H9 (cell line): ENCODE measurements at places on chromosomes 2 and 18.

DNA sequence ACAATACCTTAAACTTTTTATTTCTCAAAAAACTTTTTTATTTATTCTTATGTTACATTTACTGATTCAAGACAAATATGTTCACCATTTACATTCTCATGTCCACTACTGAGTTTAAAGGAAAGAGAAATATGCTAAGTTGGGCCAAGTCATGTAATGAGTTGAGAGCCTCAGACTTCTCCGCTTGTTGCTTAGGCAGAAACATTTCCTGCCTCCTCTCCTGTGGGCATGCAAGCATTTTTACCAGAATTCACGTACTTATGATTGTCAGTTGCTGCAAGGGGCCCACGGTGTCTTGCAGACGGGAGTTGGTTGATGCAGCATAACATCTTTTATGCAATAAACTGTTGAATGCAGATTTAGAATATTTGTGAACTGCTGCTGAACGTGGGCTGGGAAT lies 51.8 kb downstream of the MYO1B start:
- DNase-seq = no peak

DNA sequence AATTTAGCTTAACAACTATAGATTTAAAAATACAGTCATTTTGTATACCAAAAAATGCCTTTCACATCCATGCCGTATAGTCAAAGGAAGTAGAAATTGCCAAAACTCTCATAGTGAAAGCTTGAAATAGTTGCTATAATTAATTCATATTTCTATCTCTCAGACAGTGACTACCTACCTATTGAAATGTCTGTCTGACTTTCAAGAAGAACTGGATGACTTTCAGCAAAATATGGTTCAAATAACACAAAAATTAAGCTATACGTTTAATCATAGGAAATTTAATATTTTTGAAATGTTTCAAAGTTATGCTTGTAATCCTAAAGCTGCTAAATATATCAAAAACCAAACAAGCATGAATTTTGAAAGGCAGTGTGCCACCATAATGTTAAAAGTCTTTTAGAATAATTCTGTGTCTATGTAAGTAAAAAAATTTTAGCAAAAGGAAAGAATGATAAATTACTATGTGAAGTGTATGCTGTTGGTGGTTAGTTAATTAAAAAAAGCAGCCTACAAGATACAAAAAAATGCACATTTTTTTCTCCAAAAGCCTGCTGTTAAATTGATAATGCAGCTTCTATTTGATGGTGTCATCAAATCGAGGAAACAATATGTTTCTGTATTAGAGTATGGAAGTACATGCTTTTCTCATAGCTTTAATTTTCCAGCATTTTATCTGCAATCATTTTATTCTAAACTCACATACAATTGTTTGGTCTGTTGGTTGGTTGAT lies 57.7 kb upstream of the ST6GAL2 start:
- DNase-seq = no peak

DNA sequence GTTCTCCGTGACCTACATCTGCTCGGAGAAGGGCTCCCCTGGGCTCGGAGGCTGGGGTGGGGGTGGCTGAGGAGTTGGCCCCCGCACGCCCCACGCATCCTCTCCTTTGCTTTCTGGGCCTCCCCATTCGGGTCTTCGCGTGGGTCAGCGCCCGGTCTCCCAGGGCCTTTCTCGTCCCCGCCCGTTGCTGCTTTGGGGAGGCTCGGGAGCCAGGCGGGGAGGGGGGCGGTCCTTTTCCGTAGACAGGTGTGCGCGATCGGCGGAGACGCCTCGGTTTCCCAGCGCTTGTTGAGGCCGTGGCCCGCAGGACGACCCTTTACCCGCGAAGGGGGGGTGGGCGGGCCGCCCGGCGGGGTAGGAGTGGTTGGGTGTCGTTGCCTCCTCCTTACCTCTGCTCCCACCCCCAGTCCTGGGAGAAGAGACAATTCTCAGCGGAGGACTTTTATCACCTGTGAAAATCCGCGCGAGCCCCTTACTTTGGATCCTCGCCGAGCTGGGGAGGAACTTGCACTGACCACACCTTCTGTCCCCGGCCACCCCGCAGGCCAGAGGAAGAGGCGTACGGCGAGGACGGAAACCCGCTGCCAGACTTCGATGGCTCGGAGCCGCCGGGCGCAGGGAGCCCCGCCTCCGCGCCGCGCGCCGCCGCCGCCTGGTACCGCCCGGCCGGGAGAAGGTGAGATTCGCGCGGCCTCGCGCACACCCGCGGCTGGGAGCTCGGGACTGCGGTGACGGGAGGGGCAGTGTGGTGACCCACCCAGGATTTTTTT lies 2.6 kb downstream of the ADCYAP1 start:
- DNase-seq = peak; percentile 49

GRCh38 chr18:313931-314330 lies 46.1 kb upstream of the THOC1 start:
- DNase-seq = no peak

- DNase-seq = no peak
Observed at GRCh38 chr2:145156199-145156598, 636.3 kb upstream of the ZEB2 start.

- DNase-seq = no peak
Observed at GRCh38 chr18:63192126-63192884, 127.3 kb downstream of the BCL2 start.

- DNase-seq = no peak
Observed at GRCh38 chr2:186543561-186544131, 46.2 kb upstream of the ITGAV start.

- peak; percentile 39 for DNase-seq
Observed at GRCh38 chr2:133138693-133139092, 429.6 kb downstream of the NCKAP5 start.

DNA sequence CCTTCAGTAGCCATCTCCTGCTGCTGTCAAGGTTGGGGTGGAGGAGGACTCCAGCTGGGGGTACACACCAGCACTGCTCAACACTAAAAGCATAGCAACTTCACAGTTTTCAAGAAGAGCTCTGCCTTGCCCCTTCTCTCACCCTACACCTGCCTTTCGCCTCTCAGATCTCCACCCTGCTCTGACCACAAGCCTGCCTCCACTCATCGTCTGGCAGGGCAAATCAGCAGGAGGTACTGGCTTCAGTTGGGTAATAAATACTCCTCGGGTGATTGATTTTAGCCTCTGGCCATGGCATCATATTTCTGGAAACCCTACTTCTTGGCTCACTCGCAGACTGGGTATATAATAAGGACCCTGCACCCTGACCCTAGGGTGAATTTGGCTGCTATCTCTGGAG lies 3.1 kb upstream of the PRKAG3 start:
- no peak for DNase-seq

DNA sequence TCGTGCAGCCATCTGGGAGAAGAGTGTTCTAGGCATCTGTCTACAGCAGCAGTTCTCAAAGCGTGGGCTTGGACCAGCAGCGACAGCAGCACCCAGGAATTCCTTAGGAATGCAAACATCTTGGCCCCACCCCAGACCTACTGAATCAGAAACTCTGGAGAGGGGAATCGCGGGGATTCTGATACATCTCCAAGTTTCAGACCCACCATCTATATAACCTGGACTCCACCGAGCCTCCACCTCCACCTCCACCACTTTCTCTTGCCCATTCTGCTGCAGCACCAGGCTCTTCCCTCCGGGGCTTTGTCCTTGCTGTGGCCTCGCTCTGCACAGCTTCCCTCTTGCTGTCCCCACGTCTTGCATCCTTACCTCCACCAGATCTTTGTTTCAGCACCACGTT lies 256.4 kb downstream of the BCL2 start:
- no peak for DNase-seq

DNA sequence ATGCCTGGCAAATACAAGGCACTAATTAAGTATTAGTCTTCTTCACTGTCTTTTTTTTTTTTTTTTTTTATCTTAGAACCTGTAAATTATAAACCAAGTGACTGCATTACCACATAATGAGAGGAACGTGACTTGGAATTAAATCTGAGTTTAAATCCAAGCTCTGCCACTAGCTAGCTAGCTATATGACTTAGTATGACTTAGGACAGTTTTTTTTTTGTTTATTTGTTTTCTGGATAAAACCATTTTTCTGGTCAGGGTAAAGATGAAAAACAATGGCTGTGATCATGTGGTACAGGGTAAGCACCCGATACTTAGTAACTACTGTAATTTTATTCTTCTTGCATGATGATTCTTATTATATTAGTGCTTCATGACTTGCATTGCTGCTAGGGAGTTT lies 191.8 kb upstream of the LRRTM1 start:
- no peak for DNase-seq

GRCh38 chr2:181877181-181877664 lies 14.3 kb upstream of the ITPRID2 start:
- DNase-seq = no peak

DNA sequence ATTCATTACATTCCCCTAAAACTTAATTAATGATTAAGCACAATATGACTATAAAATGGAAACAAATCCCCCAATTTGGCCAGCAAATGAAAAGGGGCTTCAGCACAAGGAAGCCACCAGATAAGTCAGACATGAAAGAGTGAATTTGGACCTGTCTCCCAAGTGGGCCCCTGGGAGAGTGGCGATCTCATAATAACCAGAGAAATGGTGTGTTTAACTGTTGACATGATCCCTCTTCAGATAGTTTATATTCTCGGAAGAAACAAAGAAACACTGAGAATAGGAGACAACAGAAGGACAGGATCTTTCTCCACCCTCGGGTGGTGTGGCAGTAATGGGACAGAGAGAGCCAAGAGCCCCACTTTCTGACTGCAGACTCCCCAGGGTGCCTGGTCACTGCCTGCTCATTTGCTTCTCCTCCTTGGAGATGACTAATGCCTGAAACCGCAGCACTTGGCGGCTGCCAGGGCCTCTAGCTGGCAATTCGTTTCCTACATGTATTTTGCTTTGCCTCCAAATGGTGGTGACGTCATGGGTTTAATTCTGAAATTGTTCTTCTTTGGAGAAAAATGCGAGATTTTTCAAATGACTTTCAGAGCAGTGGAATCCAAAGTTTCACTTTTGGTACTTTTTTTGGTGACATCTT lies 46.4 kb upstream of the SPP2 start:
- DNase-seq = peak; percentile 33

DNA sequence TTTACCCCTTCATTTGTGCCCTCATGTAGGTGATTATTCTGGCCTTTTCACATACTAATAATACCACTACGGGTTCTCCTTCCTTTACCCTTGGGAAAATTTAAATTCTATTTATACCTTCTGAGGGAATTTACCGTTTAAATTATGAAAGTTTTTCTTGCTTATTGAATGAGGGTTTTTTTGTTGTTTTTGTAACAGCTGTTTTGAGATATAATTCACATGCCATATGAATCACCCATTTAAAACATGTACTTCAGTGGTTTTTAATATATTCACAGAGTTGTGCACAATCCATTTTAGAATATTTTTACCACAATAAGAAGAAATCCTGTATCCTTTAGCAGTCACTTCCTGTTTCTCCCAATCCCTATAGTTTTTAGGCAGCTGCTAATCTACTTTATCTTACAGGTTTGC lies 54.7 kb downstream of the EML4 start:
- no peak for DNase-seq

GRCh38 chr2:151827564-151828142 lies 568 bp downstream of the ARL5A start:
- peak; percentile 38 for DNase-seq

DNA sequence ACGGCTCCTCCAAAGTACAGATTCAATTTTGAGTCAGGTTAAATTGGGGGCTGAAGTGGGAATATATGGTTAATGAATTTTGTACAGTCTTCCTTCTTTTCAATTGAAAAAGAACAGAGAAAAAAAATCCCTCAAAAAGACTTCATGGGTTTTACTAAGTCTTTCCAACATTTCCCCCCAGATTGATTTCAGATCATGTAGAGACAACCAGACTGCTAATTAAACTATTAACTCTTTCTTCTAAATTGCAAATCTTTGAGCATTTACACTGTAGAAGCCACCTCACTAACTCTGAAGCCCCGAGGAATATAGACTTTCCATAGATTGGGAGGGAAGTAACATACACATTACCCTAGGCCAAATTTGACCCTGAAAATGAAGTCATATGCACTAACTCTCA lies 771.0 kb downstream of the NRXN1 start:
- no peak for DNase-seq

- no peak for DNase-seq
Observed at GRCh38 chr2:175152242-175152641, 15.8 kb downstream of the ATF2 start.

DNA sequence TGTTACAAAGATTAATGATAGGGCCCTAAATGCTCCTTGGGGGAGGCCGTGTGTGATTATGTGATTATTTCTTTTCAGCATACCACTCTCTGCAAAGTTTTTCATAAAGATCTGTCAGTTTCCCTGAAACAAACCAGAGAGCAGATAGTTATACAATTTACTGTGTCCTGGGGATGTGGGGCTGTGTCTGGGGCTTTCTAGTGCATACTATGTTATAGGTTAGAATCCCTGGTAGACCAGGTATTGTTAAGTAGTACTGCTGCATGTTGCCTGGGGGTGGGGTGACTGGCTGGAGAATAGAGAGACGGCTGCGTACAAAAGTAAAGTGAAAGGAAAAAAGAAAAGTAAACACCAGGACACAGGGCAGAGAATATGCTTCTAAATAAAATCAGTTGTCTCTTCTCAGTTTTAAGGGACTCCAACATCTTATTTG lies 3.3 kb upstream of the CCBE1 start:
- no peak for DNase-seq

- no peak for DNase-seq
Observed at GRCh38 chr2:72794572-72794971, 31.3 kb downstream of the EXOC6B start.

- peak; percentile 56 for DNase-seq
Observed at GRCh38 chr2:72130659-72131360, 16.9 kb downstream of the CYP26B1 start.

- DNase-seq = peak; percentile 26
Observed at GRCh38 chr2:821546-821945, 129.1 kb upstream of the SNTG2 start.

DNA sequence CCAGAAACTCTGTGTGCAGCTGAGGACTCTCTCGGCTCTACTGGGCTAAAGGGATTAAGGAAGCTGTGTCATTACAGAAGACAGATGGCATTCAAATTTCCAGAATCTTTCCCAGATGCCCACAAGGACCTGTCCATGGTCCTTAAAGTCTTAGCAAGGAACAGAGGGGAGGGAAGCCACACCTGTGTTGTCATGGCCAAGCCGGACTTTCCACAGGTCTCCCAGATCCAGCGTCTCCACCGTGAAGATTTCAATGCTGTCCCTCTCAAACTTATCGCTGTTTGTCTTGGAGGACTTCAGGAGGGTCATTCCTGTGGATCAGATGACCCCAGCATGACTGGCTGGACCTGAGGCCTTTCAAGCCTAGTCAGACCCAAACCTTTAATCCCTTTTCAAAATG lies 114.5 kb downstream of the LOXHD1 start:
- DNase-seq = no peak

- DNase-seq = no peak
Observed at GRCh38 chr18:11802586-11802985, 48.6 kb upstream of the CHMP1B start.
